ENCODE measurements at places on chromosomes 7 and 10.
A peak's percentile ranks its signal among the peaks of the same experiment; 100 is the strongest.

GRCh38 chr10:6678211-6678803 lies 98.2 kb upstream of the PRKCQ start:
- DNase-seq, result peak; percentile 46

GRCh38 chr7:118429141-118429540 lies 204.6 kb downstream of the ANKRD7 start:
- DNase-seq, result no peak

GRCh38 chr7:107494884-107495283 lies 25.0 kb downstream of the GPR22 start:
- no peak for DNase-seq

GRCh38 chr10:86580521-86580891 lies 58.9 kb upstream of the WAPL start:
- DNase-seq, result no peak

GRCh38 chr10:95759233-95759826 lies 3.4 kb downstream of the ENTPD1 start:
- DNase-seq, result no peak

DNA sequence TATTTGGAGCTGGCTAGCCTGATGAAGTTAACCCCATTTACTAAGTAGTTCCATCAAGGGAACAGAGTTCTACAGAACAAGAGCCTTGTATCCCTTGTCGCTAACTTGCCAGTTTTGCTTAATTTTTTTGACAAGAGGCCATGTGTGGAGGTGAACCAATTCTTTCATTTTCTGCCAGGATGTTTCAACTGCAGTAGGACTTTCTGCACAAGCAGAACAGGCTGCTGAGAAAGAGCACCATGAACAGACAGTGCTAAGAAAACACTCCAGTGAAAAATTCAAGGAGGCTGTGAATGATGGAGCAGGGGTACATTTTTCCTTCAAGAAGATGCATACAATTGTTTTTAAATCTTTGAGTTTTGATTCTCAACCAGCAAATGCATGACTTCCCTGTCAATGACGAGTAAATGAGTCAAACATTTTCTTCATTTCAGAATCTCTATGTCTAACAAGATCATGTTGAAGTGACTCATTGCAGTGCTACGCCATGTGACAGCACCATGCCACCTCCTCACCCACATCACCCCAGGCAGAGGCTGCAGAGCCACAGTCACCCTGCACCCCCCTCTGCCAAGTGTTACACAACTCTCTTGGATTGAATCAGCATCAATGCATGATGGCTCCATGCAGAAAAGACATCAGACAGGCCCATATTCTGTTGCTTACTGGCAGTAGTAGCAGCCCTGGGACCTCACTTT lies 193.1 kb downstream of the COBL start:
- DNase-seq, result peak; percentile 56

DNA sequence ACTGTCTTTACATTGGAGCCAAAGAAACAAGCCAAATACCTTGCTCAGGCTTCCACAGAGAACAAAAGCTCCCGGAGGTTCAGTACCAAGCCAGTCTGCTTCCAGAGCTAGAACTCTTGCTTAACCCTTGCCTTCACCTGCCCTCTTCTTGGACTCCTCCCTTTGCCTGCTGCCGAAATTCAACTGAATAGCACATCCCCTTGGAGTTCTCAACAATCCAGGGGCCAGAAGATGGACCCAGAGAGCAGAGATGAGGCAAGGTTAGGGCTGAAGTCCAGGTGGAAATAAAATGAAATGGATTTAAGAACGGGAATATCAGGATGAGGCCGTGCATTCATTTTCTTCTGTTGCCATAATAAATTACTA lies 876 bp upstream of the PIK3AP1 start:
- DNase-seq, result no peak

DNA sequence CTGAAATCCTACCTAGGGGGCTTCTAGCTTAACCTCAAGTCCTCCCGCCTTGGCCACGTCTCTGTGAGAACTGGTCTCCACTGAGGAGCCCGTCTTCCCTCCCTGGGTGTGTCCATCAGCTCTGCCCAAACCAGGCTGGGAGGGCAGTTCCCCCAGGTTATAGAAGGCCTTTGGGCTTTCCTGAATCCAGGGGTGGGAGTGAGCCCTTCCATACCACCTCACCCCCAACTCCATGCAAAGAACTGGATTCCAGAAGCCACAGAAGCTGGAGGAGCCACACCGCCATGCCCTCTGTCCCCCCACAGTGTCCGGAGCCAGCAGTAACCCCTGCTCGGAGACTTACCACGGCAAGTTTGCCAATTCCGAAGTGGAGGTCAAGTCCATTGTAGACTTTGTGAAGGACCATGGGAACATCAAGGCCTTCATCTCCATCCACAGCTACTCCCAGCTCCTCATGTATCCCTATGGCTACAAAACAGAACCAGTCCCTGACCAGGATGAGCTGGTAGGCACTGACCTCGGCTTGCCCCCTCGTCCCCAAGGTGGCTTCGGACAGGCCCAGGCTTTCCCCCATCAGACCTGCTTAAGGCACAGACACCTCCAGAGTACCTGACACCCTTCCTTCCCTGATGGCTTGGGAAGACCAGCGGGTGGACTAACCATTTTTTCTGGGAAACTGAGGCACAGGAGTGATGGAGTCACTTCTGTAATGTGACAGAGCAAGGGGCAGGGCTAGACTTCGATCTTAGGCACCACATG lies 4.7 kb downstream of the CPA1 start:
- no peak for DNase-seq

DNA sequence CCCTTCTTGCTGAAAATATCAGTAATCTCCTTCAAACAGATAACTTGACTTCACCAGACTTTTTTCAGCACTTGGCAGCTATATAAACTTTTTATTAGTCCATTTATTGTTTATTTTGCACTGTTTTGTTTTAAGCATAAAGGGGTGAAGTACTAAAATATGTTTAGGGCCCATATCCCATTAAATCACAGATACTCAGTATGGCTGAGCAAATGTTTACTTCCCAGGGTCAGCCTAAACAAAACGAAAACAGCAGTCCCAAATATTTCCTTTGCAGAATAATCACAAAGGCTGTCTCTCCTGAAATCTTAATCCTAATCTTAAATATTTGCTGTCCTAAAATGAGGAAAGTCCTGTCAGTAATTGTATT lies 649.6 kb downstream of the TNS3 start:
- DNase-seq, result no peak

DNA sequence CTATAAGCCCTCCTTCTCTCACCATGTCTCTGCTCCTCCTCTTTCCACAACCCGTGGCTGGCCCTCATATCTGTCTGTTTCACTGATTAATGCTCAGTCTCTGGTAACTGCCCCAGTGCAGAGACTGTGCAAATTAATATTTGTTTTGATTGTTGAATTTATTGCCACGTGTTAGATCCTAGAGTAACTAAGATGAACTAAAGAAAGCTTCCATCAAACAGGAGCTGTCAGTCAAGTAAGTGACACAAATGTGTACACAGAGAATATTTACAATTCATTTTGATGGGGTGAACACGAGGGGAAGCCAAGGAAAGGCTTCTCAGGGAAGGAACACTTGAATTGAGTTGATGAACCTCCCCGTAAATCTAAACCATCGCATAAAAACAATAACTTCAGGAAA lies 182.5 kb downstream of the BAMBI start:
- DNase-seq, result no peak

DNA sequence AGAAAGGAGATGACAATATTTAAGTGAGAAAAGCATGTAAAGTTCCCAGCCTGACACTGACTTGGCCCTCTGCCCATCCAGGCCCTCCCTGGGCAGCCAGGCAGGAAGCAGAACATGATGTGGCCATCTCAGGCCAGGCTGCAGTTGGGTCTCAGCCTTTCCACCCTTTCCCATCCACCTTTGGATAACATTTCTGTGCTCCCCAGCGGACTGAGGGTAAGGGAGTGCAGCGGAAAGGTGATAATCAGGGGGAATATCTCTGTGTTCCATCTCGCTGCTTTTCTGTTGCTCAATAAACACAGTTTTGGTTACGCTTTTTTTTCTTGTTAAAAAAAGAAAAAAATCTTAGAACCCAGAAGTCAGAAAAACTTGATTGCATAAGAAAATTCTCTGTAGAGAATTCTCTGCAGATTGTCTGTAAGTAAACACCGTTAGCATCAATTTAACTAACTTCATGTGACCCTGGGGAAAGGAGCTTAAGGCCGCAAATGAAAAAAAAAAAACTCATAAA lies 37.2 kb upstream of the TARP start:
- no peak for DNase-seq

DNA sequence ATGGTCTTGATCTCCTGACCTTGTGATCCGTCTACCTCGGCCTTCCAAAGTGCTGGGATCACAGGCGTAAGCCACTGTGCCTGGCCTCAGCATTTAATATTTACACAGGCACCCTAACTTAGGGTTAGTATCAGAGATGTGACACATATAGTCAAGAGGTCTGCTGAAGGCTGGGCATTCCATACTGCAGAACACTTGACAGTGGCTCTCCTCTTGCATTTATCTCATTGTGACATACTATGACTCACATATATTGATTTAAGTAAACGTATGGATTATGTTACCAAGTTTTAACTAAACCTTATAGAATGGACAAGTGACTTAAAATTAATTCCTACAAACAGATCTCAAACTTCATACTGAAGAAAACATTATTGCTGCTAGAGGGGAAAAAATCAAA lies 36.6 kb downstream of the BRAF start:
- DNase-seq, result no peak

- DNase-seq, result no peak
Observed at GRCh38 chr7:111516612-111517011, 45.7 kb downstream of the IMMP2L start.

DNA sequence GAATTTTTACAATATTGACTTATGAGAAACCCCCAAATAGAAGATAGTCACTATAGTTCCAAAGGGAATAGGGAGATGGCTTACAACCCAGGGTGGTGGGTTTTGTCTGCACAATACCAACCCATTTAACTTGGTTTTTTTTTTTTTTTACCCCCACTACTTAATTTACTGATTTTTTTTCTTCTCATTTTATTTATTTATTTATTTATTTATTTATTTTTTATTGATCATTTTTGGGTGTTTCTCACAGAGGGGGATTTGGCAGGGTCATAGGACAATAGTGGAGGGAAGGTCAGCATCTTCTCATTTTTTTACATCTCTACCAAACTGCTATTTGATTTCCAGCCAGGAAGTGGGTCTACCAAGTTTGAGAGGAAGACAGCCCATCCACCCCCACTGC lies 77.9 kb downstream of the FAM204A start:
- no peak for DNase-seq

- DNase-seq, result no peak
Observed at GRCh38 chr7:36736090-36736898, 12.0 kb upstream of the AOAH start.

DNA sequence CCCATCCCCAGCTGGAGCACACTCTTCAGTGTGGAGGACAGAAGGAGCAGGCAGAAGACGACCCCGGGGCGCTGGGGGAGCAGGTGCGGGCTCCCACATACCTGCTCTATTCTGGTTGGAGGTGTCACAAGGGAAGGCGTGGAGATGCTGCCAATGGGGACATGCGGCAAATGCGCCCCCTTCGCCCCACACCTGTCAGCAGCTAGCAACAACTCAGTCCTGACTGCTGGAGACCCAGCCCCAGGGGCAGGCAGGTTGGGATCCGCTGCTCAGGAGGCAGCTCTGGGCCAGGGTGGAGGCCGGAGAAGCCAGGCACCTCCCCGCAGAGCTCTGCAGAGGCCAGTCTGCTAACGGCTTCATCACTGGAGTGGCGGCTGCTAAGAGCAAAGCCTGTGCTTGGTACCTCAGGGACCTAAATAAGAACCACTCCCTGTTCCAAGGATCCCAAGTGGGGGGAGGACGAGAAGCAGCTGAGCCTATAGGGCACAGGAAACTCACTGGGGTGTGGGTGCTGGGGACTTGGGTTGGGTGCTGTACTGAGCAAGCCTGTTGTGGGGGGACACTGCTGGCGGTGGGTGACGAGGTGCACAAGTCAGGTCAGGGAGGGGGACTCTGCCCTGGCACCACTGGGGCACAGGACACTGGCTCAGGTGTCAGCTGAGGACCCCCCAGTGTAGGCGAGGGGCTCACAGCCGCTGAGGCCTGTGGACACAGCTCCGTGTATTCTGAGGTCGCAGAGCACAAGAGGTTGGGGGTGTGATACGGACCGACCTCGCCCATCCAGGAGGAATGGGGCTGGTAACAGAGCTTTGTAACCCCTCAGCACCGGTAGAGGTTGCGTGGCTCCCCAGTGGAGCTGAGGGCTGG lies 19.2 kb upstream of the GPR146 start:
- DNase-seq, result no peak

DNA sequence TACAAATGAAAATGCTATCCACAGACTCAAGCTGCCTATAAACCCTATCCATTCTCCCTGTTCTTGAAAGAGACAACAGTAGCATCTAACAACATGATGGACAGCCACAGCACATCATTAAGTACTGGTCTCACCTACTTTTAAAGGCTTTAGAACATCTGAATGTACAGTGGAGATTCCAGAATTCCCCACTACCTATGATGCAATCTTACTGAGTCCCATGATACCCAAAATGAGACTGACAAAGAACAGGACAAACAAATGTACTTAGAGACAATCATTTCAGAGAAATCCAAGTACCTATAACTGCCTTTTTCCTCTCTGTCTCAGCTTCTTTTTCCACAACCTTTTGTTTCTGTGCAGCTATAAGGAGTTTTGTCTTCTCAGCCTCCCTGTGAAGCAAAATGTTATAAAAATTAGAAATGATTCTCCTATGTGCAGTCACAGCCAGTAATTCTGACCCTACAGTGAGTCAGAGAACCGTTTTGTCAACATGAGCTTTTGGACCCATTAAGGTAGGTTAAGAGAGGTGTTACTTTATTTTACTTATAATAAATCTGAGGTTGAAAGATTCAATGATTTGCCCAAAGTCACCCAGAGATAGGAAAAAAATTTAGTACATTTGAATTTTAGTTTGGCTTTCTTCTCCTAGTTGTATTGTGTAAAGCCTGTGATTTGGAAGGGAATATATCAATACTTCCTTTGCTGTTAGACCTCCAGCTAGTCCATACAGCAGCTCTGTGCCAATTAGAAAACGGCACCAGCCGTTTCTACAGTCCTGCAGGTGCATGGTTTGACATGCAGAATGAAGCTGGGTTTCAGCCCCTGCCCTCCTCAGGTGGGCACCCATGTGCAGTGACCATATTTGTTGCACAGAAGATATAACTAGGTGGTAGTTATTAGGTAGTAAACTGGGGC lies 21.9 kb downstream of the ERLIN1 start:
- DNase-seq, result no peak

DNA sequence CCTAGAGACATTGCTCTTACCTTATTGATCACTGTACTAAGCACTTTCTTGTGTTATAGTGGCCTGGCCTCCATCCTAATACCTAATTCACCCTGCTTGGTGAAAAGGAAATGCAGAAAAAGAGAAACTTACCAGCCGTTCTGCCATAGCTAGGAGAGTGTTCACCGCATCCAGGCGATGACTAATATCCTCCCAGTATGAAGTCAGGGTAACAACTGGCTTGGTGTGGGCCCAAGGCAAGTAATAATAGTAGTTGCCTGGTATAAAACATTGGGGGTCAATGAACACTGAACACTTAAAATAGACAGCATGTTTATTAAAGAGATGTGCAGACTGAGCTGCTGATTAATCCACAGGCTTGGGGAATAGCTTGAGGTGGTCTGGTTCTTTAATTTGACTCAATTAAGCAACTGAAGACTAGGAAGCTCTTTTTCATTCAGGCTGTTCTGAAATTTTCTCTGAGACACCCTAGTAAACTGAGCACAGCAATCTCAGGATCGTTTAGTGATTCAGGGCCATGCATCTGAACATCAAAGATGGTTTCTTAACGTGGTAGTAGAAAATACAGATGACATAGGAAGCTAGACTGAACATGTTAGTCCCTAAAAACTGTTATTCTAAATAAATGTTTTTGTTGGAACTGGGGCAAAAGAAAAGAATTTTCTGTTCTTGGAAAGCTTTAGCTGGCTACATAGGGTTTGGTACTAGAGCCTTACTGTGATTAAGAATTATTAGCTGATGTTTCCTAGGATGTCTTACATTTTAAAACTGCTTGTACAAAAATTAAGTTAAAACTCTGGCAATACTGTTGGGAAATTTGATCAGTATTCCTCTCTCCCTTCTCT lies 102.2 kb downstream of the MYOF start:
- no peak for DNase-seq
